ENCODE measurements at places on chromosomes 2 and 18.

DNA sequence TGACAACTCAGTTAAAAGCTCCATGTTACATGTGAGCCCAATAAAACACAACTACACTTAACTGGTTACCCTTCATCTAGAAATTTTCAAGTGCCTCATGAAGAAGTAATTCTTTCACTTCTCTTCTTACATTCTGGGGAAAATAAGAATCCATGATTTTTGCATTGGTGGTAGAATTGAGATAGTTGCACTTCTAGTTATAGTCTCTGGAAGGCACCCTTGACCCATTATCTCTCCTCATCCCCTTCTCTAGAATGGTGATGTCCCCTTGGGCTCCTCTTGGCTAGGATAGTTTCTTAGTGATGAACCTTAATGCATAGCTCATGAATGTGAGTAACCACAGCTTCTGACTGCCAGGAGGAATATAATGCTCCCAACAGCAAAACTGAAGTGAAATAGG, 3.6 kb downstream of the LGALSL start:
- no peak for DNase-seq

DNA sequence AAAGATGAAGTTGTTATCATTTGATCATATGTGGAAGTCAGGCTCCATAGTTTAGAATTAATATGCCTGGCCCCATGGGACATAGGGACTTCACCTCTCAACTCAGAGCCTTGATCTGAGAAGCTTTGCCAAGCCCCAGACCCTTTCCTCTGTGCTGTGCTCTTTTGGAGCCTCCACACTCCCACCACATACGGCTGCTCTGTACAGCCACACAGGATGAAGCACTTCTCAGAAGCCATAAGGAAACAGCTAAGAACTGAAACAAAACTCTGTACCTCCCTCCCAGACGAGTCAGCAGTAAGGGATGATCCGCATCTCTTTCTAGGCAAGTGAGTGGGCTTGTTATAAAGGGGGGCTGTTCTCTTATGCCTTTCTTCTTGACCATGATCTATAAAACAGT, 66.5 kb downstream of the CAB39 start:
- DNase-seq: no peak

DNA sequence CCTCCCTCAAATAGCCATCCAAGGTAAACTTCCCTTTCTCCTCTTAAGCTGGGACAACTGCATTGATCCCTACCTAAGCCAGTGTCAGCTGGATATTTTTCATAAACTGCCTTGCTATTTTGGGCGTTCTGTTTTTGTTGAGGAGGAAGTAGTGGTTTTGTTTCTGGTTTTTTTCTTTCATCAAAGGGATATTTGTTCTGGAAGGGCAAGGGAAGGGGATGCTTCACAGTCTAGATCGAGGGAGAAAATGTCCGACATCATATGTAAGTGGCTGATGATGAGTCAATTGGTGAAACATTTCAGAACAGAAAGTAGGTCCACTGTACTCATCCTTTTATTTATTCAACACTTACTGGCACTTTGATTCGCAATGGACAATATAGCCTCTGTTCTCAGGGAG, 31.0 kb downstream of the TANC1 start:
- DNase-seq: no peak

- no peak for DNase-seq
Observed at GRCh38 chr18:6593142-6593885, 136.2 kb upstream of the ARHGAP28 start.

DNA sequence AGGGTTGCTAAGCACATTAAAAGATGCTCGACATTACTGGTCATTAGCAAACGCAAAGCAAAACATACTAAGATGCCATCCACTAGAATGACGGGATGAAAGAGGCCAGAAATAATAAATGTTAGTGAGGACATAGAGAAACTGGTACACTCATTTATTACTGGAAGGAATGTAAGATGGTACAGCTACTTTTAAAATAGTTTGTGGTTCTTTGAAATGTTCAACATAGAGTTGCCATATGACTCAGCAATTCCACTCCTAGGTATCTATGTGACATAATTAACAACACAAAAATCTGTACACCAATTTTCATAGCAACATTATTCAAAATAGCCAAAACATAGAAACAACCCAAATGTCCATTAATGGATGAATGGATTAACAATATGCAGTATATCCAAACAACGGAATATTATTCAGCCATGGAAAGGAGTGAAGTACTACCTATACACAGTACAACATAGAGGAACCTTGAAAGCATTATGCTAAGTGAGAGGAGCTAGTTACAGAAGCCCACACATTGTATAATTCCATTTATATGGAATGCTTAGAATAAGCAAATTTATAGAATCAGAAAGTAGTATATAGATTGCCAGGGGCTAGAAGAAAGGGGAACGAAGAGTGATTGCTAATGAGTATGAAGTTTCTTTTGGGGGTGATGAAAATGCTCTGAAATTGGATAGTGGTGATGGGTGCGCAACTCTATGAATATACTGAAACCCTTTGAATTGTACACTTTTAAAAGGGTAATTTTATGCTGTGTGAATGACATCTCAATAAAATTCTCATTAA, 61.9 kb upstream of the IL1R1 start:
- no peak for DNase-seq

DNA sequence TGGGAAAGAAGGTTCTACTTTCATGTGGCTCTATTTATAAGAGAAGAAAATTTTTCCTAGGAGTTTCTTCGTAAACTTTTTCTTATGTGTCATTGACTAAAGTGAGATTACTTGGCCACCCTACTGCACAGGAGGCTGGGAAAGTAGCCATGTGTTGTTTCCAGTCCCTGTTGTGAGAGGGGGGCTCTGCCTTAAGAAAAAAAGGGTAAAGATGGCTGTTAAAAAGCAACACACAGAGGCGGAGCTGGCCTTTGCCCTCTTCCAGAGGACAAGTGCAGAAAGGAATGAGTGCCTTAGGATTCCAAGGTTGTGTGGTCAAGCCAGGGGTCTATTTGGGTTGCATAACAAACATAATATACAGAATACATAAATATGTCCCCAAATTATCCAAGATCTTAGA, 230.0 kb upstream of the CXCR4 start:
- DNase-seq: no peak

DNA sequence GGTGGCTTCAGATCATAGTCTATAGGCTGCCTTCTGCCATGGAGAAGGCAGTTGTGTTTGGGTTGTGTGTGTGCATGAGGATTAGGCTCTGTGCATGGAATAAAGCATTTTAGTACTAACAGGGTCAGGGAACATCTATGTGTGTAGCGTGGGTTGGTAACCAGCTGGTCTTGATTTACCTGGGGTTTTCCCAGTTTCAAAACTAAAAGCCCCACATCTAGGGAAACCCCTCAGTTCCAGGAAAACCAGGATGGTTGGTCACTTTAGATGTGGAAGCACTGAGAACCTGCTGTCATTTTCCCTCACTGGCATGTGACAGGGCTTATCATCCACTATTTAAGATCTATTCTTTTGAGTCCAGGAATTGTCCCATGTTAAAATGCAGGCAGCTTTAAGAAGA, 116.3 kb downstream of the POLE4 start:
- DNase-seq: no peak

DNA sequence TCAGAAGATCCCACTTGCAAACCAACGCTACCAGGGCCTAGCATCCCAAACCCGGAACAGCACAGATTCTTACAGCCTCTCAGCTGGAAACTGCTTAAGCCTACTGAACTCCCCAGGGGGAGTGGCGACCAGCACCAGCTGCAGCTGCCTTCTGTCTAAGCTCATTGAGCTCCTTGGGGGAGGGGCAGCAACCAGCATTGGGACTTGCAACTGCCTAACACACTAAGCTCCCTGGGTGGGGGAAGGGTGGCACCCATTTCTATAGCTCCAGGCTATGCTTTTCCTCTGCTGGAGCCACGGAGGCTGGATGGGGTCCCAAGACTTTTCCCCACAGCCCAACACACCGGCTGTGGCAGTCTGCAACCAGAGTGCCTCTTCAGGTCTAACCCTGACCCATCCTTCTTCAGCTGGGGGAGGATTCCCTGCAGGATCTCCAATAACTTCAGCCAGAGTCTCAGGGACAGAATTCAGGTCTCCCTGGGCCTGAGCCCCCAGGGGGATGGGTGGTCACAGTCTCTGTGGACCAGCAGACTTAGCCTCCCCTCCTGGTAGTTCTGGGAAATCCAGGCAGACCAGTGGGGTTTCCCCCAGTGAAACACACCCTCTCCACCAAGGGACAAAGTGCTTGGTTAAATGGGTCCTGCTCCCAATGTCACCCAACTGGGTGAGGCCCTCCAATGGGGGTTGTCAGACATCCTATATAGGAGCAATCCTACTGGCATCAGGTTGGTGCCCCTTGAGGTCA, 45.9 kb upstream of the ITGA4 start:
- DNase-seq: peak; percentile 97

- peak; percentile 29 for DNase-seq
Observed at GRCh38 chr18:34342960-34343359, 118.2 kb upstream of the NOL4 start.

GRCh38 chr18:40075616-40076015, 1879.4 kb upstream of the PIK3C3 start:
- DNase-seq: no peak

GRCh38 chr2:59665021-59665420, 888.4 kb downstream of the BCL11A start:
- no peak for DNase-seq

- no peak for DNase-seq
Observed at GRCh38 chr2:37637985-37638384, 33.5 kb downstream of the CDC42EP3 start.

GRCh38 chr18:59736061-59736460, 38.8 kb upstream of the CCBE1 start:
- no peak for DNase-seq

DNA sequence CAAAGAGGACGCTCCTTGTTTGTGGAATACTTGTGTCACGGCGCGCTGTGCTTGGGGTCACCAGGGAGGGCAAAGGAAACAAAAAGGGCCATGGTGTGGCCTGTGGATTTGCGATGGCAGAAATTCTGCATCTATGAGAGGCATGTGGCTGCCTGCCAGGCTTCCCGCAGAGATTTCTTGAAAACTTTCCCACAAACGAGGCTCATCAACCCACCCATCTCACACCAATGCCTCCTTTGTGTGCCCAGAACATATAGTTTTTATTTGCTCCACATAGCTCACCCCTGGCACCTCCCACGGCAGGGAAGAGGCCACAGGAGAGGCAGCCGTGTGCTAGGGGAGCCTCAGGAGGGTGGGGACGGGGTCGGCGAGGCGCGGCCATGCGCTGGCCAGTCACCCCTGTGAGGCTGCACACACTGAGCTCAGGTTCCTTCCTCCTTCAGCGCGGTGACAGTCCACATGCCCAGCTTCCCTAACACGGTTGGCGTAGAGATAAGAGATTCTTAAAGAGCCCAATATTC, 100.3 kb downstream of the MBP start:
- no peak for DNase-seq

GRCh38 chr2:1055014-1055595, 104.5 kb downstream of the SNTG2 start:
- DNase-seq: no peak

DNA sequence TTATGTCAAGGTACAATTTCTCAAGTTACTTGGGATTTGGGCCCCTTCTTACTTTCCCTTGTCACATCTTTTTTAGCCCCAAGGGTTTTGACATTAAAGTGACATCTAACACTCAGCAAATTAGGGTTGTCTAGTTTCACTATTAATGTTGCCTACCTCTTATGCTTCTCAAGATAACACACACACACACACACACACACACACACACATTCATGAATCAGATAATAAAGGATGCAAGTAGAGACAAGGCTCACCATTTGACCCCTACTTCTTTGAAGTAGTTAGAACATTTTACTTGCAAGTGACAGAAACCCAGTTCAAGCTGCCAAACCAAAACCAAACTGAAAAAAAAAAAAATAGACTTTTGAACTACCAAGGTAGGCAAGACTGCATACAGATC, 138.8 kb downstream of the TRIB2 start:
- no peak for DNase-seq

GRCh38 chr18:44556296-44556695, 124.4 kb upstream of the SETBP1 start:
- DNase-seq: no peak

DNA sequence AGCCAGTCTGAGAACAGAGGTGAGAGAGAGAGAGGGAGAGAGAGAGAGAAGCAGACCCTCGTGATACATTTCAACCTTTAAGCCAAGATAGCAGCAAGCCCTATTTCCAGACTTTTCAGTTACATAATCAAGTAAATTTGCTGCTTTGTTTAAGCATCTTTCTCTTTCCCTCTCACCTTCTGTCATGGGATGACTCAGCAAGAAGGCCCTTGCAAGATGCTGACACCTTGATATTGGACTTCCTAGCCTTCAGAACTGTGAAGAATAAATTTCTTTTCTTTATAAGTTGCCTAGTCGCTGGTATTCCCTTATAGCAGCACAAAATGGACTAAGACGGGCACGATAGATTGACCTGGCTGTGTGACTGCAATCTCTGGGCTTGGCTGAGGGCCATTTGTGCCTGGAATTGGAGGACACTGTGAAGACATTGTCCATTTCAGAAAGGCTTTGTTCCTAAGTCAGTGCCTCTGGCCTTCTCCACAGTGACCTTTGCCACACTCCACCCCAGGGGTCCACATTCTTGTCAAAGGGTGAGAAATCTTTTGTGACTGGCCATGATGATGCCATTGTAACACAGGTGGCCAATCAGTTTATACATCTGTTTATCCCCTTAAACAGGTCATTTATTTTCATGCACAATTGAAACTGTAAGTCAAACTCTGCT, 51.3 kb upstream of the ITSN2 start:
- no peak for DNase-seq

DNA sequence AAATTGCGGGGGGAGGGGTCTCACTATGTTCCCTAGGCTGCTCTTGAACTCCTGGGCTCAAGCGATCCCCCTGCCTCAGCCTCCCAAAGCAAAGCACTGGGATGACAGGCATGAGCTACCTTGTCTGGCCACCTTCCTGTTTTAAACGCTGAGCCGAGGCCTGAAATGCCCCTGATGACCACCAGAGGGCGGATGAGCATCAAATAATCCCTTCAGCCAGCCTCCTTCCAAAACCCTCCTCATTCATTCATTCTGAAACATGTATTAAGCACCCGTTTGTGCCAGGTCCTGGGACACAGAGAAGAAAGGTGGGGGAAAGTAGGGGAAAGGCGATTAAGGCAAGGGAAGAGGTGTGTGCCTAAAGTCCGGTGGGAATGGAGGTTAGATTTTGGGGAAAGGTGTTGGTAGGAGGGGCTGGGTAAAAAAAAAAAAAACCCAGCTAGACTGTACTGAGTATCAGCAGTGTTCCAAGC, 30.7 kb upstream of the PTMA start:
- peak; percentile 65 for DNase-seq

- DNase-seq: no peak
Observed at GRCh38 chr2:26722328-26722727, 29.8 kb downstream of the KCNK3 start.

- no peak for DNase-seq
Observed at GRCh38 chr2:42618116-42618515, 49.7 kb downstream of the MTA3 start.

DNA sequence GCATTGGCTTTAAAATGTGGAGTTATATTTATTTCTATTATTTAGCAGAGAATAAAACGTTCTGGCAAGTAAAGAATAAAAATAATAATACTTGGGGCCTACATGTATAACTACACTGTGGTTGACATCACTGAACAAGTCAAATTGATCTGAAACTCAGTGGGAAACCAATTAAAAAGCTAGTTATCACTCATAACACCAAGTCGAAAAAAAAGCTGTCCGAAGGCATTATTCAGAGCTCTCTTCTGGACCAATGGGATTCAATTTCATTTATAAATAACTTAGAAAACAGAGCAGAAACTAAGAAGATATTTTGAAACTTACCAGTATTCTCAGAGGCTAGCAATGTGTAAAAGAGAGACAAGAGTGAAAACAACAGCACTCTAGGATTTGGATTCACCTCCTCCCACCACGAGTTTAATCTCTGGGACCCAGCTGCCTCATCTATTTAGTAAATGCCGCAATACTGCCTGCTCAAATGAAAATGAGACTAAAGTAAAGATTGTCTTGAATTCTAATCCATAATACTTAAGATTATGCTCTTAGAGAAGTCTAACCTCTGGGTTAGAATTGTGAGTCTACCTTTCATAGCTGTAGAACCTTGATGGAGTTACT, 128.4 kb downstream of the NBAS start:
- DNase-seq: no peak

Measured in NCI-H524 (cell line).